ENCODE measurements at places on chromosomes 13 and 19.

DNA sequence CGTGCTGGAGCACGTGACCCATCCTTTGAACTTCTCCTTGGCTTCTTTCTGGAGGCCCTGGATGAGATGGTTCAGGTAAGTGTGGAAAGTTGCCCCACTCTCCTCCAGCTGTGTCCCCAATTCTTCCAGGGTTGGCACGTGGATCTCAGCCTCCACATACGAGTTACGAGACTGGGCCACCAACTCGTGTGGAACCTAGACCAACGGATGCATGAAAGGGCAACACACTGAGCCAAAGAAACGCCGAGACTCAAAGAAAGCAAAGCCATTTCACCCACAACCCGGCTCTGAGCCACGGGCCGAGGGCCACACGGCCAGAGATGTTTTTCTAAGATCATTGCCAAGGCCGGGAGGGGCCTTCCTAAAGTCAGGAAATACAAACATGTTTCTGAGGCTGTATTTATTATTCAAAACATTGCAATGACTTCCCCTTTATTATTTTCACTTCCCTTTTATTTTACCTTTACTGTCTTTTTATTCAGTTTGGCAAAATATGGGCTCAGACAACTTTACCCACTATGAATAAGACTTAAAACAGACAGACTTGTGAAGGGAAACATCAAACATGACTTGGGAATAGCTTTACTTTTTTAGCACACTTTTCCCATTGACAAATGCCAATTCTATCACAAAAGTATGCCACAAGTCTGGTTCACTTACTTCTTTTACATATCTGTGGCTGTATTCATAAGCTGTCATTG is 94.6 kb downstream of the KL start:
- DNase-seq, result no peak

- no peak for DNase-seq
Observed at GRCh38 chr13:85666356-85666755, 132.9 kb downstream of the SLITRK6 start.

- DNase-seq, result no peak
Observed at GRCh38 chr19:31943191-31943661, 402.2 kb upstream of the ZNF507 start.

- peak; percentile 87 for DNase-seq
Observed at GRCh38 chr19:35268536-35269437, at the start of gene USF2. USF2 (plus strand) TSS chr19:35268962; CDS start chr19:35269102, 140 bp downstream.
